ENCODE measurements at places on chromosomes 11 and 22.

DNA sequence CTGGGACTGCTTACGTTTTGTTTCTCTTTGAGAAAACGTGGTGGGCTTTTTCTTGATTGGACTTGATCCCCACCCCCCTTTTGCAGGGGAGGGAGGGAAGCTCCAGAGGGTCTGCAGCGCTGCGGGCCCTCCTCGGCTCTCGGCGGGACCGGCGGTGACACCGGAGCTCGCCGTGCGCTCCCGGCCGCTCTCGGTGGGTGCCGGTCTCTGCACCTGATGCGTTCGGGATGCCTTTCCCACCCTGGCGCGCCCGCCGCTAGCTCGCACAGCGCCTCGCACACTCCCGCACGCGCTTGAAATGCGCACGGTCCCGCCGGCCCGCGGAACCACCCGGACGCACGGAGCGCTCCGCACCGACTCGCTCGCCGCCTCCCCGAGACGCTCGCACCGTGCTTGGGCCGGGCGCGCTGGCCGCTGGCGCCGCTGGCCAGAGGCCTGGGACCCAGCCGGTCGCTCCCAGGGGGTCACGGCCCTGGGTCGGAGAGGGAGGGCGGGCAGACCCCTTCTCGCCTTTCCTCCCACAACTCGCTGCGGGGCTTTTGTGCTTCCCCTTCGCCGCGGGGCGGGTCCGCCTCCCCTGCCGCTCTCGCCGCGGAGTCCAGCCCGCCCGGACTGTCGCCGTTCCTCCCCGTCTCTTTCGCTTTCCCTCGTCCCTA is 1.0 kb downstream of the ZBTB16 start:
- no peak for DNase-seq

DNA sequence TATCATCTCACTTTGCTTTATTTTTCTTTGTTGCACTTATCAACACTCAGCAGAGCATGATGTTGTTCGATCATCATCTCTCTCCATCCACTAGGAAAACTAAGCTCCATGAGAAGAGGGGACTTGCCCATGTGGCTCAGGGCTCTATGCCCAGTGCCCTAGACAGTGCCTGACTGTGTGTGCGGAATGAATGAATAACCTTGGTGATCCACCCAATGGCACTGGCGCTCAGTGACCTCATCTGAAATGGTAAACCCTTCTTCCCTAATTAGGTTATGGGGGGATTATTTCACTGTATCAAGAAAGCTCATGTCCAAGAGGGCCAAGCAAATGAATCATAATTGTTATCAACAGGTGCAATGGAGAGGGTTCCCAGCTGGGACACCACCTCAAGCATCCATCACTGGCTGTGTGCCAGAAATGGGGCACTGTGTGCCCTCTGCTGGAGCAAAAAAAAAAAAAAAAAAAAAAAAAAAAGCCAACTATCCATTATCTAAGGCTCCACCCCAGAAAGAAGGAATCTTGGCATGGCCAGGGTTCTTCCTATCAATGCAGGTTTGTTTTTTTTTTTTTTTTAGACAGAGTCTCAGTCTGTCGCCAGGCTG is 172.6 kb downstream of the LARGE1 start:
- no peak for DNase-seq

DNA sequence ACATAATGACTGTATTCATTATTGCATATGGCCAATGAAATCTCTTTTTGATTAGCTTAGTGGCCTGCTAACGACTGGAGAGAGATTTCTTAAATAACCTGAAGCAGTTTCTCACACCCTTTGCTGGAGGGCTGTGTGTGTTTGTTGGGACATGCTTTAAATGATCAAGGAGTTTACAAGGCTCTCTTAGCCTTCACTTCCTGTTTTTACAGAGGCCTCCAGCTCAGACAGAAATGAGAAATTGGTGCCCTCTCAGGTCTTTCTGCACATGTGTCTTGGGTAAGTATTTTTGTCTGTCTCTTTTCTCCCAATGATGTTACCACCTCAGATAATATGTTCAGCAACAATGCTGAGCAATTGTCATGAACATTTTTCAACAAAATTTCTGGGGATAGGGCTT is 884.4 kb upstream of the CNTN5 start:
- DNase-seq = no peak

- DNase-seq = no peak
These were observed 22.0 kb upstream of the PATE1 start for GRCh38 chr11:125724125-125724524.

DNA sequence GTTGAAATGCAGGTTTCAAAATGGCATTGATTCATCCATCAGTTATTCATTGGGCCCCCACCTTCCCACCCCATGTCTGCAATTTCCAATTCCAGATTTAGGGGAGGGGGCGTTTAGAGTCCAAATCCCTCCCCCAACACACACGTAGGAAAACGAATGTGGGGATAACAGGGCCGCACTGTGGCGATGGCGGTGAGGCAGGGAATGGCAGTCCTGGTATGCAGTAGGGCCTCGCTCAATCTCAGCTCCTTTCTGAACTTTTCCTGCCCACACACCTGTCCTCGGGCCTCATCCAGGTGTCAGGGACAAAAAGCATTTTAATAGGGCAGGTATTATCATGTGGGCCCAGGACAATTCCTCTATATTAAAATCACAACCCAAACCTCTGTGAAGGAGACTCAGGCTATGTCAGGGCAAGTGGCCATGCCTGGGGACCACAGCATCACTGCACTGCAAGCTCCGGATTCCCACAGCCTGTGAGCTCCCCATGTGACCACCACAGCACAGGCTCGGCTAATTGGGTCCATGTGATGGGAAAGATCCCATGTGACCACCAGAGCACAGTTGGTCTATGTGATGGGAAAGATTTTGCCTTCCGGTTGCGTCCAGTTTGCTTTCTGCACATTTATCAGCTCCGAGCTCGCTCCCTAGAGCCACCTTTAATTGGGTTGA is 44.5 kb downstream of the RTL6 start:
- DNase-seq = no peak

- DNase-seq = peak; percentile 58
These were observed 64.5 kb upstream of the PHOX2A start for GRCh38 chr11:72308226-72309073.

GRCh38 chr11:15903246-15903645 is 453.1 kb downstream of the SOX6 start:
- DNase-seq = no peak

DNA sequence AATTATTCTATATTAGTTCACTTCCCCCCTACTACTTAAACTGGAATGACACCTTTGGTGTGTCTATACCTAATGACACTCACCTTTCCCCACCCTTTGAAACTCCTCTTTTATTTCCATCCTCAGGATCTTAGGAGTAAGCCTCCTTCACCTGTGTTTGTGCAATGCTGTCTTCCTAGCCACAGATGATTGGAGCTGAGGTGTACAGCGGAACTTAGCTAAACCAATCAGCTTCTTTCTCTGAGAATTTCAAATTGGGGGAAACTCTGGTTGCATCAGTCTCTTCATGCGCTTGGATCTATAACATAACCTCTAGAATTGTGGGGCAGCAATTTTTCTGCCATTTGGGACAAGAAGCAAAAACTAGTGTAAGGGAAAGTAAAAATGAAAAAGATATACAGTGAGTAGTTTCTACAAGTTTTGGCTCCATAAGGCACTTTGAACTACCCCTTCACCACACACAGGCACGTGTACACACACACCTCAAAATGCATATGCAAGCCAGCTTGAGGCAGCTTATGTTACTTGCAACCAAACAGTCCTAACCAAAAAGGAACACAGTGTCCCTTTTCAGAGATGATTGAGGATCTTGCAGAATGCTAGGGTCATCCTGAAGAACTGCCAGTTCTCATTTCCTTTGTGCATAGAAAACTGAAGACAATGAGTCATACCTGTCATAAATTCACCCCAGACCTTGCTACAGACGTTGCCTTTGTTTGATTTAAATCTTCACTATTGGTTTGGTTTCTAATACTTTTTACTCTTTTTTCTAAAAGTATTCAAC is 36.0 kb upstream of the LDLRAD3 start:
- DNase-seq = no peak
